ENCODE measurements at places on chromosomes 3 and 15. TPM values are rescaled to one million over a fixed set of nuclear protein-coding genes. Genes with fewer than 3 reads are reported as not detected.

Gene PIF1
- polyA plus RNA-seq = 5.7 TPM

Gene HDGFL3
- polyA plus RNA-seq = 95.4 TPM

- DNase-seq = no peak
Observed at GRCh38 chr3:13372656-13373055, 47.5 kb downstream of the NUP210 start.

Gene USP50
- 1.4 TPM for polyA plus RNA-seq

- DNase-seq = no peak
Observed at GRCh38 chr3:55842204-55842603, 355.1 kb upstream of the WNT5A start.

DNA sequence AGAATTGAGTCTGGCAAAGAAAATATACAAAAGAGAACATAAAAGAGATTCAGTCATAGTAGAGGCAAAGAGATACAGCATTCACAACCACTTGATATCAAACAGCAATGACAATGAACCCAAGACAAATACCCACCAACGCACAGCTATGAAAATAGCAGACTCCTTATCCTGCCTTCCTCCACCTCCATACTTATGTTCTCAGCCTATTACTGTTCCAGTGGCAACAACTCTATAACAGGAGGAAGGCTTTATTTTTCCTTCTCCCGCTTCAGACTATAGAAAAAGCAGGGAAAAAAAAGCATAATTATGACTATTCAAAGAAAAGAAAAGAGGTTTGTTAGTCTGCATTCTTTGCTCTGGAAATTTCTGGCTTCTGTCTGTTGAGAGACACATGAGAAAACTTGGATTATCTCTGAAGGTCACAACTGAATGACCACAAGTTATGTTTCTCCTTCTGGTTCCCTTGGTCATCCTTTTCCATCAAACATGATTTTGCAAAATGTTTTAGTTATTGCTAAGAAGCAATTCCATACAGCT lies 81.2 kb upstream of the PLXND1 start:
- DNase-seq = no peak

DNA sequence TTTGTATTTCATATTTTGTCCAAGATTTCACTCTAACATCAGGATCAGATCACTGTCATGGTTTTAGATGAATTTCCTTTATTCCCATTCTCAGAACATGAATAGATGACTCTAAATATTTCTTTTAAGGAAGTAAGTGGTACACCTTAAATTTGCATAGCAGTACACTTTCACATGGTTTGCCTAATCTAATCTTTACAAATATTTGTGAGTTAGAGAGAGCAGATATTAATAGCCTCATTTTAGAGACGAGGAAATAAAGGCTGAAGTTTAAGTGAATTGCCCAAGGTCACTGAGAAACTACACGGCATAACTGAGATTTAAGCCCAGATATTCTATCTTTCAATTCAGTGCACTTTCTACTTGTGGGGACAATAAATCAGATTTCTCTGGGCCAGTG lies 14.2 kb downstream of the TERC start:
- DNase-seq = no peak

Gene ST8SIA2
- 4.1 TPM for polyA plus RNA-seq

DNA sequence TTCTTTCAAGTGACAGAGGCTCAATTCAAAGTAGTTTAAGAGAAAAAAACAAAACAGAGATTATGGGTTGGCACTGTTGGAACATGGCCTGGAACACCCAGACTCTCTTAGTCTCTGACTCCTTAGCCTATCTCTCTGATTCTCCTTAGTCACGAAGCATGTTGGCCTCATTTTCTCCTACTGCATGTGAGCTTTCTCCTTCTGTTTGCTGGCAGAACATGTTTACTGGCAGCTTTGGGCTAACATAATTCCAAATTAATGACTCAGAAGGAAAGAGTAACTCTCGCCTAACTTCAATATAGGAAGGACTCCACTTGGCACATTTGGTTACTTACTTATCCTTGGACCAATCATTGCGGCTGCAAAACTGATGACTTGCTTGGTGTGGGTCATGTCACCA lies 21.7 kb upstream of the CCDC39 start:
- no peak for DNase-seq

DNA sequence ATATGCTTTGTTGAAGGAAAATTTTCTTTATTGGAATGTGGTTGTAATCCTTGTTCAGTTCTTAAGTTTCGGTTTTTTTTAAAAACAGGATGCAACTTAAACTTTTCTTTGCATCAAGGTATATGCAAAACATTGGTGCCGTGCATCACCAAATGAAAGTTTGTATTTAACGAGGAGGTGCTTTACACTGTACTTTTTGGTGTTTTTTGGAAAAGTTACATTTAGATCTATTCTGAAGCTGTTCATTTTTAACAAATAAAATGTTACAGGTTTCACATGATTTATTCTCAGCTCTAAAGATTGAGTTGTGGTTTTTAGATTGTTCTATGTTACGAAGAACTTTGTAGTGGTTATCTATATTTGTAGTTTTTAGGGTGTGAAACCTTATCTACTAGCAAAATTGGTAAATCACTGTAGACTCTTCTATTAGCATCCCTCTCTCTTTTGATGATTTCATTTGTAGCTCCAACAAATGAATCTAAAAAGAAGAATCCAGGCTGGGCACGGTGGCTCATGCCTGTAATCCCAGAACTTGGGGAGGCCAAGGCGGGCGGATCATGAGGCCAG lies 7.0 kb upstream of the LRCH3 start:
- no peak for DNase-seq

GRCh38 chr3:26099692-26100091 lies 309.8 kb downstream of the OXSM start:
- no peak for DNase-seq

Gene CCDC33
- polyA plus RNA-seq = 5.4 TPM

DNA sequence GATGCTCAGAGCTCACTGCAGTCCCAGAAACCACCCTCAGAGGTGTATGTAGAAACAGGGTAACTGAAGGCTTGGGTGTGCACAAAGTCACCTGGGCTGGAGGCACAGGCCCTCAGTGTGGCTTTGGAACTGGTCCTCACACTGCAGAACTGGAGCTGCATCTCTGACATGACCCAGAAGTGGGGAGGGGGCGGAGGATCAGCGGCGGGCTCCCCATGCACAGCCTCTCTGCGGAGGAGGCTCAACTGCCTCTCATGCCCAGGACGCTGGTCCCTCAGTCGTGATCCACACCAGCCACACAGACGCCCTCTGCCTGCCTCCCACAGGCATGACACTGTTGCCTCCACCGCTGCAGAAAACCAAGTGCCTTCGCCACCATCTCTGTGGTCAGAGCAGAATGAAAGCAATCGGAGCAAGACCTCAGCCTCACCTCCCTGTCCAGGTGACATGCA lies 73.7 kb downstream of the TM2D3 start:
- DNase-seq = no peak

DNA sequence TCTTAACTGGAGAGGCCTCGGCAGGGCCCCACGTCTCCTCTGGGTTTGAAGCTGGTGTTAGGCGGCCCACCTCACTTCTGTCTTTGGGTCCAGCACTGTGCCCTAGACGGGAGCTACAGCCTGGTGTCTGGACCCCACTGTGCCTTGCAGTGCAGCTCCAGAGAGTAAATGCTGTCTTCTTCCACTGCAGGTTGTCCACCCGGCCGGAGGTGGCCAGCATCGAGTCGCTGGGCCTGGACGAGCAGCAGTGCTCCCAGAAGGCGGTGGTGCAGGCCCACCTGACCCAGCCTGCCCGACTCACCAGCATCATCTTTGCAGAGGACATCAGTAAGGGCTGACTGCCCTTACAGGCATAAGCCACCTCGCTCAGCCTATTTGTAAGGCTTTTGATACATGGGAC lies 53.1 kb upstream of the TAMM41 start:
- DNase-seq = no peak

Gene MYO1E
- polyA plus RNA-seq = 142 TPM

Gene ATP8B4
- 3.0 TPM for polyA plus RNA-seq

- DNase-seq = no peak
Observed at GRCh38 chr3:171200052-171200749, 173.7 kb upstream of the SLC2A2 start.

- DNase-seq = no peak
Observed at GRCh38 chr15:73694419-73694818, 10.2 kb downstream of the CD276 start.

DNA sequence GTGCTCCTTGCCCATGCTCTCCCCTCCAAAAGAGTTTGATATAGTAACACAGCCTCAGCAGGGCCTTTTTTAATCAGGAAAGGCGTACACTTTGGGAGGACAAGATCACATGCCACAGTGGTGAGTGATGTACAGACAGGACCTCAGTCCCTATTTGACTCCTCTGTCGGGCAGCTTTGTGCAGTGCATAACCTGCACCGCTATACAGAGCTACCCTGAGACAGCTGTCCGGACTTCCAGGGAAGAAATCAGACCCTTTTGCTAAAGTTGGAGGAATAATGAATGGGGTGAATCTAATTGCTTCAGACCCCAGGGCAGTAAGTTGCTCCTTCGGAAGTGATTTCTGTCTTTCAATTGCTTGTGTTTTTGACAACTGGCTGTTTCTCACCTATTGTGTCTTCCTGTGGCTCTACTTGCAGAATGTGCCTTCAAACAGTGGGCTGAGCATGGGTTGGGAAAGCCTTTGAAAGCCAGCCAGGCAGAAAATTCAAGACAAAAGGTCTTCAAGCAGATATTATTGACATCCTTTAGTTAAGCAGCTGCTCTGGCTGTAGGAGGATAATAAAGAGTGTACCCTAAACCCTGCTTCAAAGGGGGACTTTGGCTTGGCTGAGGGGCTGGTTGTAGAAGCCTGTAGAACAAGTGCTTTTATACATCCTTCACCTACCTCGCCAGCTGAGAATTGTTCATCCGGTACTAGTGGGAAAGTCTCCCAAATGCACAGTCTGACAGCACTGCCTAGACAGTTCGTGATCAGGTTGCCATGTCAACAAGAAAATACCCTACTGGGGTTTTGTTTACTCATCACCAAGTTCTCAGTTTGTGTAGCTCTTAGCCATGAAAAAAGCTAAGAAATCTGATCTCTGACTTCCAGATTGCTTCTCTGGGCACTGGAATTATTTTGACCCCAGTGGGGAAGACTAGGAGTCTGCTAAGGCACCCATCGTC lies 35.1 kb downstream of the SNTN start:
- no peak for DNase-seq

DNA sequence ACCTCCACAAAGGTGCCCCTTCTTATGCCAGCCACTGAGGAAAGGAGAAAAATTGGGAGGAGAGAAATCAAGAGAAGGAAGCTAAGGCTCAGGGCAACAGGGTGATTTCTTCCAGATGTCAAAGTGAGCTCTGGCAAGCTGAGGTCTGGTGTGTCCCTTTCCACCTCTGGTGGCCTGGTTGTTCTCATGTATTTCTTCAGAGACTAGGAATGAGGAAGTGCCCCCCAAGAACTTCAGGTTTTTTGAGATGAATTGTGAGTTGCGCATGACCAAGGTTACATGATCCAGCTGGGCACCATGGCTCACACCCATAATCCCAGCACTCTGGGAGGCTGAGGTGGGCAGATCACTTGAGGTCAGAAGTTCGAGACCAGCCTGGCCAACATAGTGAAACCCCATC lies 5.6 kb downstream of the RAB6B start:
- no peak for DNase-seq

Gene ANKUB1
- 0.36 TPM for polyA plus RNA-seq

DNA sequence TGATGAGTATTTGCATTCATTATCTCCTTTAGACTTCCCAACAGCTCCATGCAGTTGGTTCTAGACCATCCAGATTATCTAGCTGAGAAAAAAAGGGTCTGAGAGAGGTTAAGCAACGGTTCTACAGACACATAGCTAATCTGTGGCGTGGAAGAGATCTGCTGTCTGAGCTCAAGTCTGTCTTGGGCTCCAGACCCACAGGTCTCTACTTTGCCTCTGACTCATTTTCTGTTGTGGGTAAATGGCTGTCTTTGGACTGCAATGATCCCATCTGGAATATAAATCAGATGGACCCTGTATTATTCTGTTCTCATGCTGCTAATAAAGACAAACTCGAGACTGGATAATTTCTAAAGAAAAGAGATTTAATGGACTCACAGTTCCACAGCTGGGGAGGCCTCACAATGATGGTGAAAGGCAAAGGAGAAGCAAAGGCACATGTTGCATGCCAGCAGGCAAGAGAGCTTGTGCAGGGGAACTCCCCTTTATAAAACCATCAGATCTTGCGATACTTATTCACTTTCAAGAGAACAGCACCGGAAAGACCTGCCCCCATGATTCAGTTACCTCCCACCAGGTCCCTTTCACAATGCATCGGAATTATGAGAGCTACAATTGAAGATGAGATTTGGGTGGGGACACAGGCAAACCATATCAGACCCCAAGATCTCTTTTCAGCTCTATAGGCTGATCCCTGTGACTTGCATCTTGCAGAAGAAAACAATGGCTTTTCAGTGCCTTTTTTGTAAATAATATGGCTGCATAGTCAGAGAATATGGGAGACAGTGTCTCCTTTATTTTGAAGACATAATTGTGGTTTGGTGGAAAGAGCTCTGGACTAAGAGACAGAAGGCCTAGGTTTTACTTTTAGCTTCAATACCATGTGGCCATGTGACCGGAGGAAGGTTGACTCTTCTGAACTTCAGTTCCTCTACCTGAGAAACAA lies 24.7 kb downstream of the CEMIP start:
- no peak for DNase-seq

DNA sequence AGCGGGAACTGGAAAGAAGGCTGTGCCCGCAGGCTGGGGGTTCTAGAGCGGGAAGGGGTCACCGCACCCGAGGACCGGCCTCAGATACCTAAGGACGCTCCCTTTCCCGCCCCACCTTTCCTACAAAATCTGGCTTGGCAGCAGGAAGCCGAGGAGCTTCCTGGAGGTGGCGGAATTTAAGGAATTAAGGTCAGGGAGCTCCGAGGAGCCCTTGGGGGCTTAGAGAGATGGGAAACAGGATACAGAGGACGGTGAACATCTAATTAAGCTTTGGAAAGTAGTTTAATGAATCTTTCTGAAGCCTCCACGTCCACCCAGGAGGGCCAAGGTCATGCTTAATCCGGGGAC lies 507 bp upstream of the AP3B2 start:
- no peak for DNase-seq

Gene NANOGP8
- polyA plus RNA-seq = not detected

- DNase-seq = no peak
Observed at GRCh38 chr3:12878141-12878574, 36.8 kb upstream of the RPL32 start.

Gene ITGA11
- 3.8 TPM for polyA plus RNA-seq

DNA sequence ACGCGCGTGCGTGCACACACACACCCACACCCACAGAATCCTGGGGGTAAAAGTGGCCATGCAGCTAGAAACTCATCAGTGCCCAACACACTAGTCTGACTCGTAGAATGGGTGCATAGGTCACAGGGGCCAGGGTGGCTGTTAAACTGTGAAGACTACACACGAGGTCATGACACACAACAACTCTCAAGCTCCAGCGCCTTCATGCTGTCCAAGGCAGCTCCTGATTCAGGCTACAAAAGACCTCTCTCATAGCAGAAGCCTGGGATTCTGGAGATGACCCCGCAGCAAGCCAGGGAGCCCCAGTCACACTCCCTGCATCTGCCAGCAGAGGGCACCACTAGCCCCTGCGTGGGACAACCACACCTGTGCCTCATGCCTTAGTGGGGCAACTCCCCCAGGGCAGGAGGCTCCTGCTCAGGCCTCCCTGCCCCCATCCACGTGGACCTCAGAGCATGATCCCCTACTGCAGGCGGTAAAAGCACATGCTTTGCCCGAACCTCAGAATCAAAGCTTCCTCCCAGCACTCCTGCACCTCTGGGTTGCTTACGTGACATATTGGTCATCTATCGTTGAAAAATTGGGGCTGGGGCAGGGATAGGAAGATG lies 93.1 kb downstream of the LRIG1 start:
- no peak for DNase-seq

Measured in left renal cortex interstitium (tissue), 4 donors.